HCT116 (cell line): ENCODE measurements at places on chromosomes 1 and 21. TPM values are rescaled to one million over a fixed set of nuclear protein-coding genes. Genes with fewer than 3 reads are reported as not detected.

DNA sequence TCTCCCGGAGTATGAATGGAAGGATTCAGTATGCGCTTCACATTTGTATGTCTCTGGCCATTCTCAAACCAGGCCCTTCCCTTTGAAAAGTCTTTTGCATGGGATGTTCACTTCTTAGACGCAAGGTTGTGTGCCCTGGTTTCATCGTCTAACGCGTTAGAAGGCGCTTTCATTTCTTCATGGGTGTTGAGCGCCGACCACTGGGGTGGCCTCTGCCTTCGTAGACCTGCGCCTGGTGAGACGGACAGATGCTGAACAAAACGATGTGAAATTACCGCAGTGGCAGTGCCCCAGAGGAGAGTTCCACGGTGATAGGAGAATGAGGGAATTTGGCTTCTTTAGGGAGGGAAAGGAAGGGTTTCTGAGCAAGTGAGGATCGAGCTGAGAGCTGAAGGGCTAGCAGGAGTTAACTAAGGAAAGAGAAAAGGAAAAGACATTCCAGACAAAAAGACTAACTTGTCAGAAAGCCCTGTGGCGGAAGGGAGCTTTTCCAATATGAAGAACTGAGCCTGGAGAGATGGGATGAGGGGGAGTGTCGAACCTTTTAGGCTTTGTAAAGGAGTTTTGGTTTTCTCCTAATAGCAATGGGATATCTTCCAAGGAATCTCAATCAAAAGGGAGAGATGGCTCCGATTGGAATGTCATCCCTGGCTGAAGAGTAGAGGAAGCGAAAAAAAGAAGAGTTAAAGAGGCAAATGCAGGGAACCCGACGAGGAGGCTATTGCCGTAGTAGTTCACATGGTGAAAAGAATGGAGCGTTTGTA is 951 bp downstream of the GGPS1 start:
- H3K4me3 ChIP-seq = peak overlapping the region; percentile 91
- no peaks in the 10 kb centered on the region for H3K27me3 ChIP-seq
- no peaks in the 10 kb centered on the region for H3K36me3 ChIP-seq
- peak overlapping the region; percentile 82 for H3K27ac ChIP-seq
- H3K4me1 ChIP-seq = peaks cover 22% of the 10 kb centered on the region

DNA sequence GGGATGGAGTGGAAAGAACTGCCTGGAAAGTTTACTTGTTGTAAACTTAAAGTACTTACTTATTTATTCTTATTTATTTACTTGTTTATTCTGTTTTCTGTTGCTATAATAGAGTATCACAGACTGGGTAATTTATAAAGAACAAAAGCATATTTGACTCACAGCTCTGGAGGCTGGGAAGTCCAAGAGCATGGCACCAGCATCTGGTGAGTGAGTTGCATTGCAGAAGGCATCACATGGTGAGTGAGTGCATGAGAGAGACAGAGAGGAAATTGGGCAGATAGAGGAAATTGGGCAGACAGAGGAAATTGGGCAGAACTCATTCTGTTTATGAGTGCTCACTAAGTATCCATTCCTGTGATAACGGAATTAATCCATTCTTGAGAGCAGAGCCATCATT is 11.6 kb upstream of the RGSL1 start:
- H3K27ac ChIP-seq = no peak overlapping the region
- no peak for DNase-seq
- H3K36me3 ChIP-seq = no peaks in the 10 kb centered on the region
- no peak overlapping the region for H3K4me3 ChIP-seq

GRCh38 chr1:31183126-31183525 is 56.6 kb downstream of the NKAIN1 start:
- DNase-seq = no peak
- peaks cover 18% of the 10 kb centered on the region for H3K4me1 ChIP-seq
- peaks cover 3% of the 10 kb centered on the region; the same call in 1 of the 2 replicates for H3K27me3 ChIP-seq
- no peak overlapping the region for H3K4me3 ChIP-seq
- H3K36me3 ChIP-seq = no peaks in the 10 kb centered on the region

PGLYRP3 gene
- total RNA-seq = not detected

- H3K27me3 ChIP-seq = no peaks in the 10 kb centered on the region
- DNase-seq = no peak
- no peaks in the 10 kb centered on the region for H3K36me3 ChIP-seq
Measured at GRCh38 chr1:234589854-234590620, 19.9 kb downstream of the IRF2BP2 start.

- H3K4me1 ChIP-seq = no peaks in the 10 kb centered on the region
- no peaks in the 10 kb centered on the region for H3K36me3 ChIP-seq
- DNase-seq = no peak
- H3K27ac ChIP-seq = no peak overlapping the region
- no peak overlapping the region for H3K4me3 ChIP-seq
Measured at GRCh38 chr1:23875382-23875781, 7.3 kb upstream of the FUCA1 start.

- H3K27ac ChIP-seq = no peak overlapping the region
- no peaks in the 10 kb centered on the region for H3K36me3 ChIP-seq
- H3K4me1 ChIP-seq = peaks cover 5% of the 10 kb centered on the region; the same call in 1 of the 2 replicates
Measured at GRCh38 chr1:114831276-114831994, 23.2 kb upstream of the SYCP1 start.

JAM2 gene
- total RNA-seq = 0.15 TPM

DNA sequence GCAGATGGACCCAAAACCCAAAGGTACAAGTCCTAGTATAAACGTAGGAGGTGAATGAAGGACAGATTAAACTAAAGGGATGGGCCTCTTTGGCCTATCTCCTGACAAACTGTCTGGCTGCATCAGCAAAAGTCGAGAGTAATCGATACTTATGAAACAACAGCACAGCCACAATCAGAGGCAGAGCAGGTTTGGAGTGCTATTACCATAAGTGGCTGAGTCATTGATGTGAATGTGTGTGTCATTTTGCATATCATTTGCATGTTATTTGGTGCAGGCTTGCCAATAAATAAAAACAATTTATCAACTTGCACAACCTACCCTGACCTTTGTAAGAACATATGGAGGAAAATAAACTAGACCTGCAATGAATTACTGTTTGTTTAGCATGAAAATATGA is 283.1 kb downstream of the NUF2 start:
- H3K27ac ChIP-seq = no peak overlapping the region
- no peak for DNase-seq
- H3K36me3 ChIP-seq = no peaks in the 10 kb centered on the region
- no peak overlapping the region for H3K4me3 ChIP-seq
- no peaks in the 10 kb centered on the region for H3K4me1 ChIP-seq

DNA sequence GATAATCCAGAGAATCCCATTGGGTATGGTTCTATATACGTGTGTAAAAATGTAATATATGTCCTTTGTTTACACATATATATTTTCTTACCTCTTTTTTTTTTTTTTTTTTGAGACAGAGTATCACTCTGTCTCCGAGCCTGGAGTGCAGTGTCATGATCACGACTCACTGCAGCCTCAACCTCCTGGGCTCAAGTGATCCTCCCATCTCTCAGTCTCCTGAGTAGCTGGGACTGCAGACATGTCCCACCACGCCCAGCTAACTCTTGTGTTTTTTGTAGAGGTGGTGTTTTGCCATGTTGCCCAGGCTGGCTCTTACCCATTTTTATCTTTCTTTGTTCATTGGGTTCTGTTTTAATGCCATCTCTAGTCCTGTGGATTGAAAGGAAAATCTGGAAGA is 59.5 kb downstream of the ZBTB17 start:
- H3K36me3 ChIP-seq = peaks cover 22% of the 10 kb centered on the region
- H3K4me3 ChIP-seq = no peak overlapping the region

MYOC gene
- not detected for total RNA-seq

DNA sequence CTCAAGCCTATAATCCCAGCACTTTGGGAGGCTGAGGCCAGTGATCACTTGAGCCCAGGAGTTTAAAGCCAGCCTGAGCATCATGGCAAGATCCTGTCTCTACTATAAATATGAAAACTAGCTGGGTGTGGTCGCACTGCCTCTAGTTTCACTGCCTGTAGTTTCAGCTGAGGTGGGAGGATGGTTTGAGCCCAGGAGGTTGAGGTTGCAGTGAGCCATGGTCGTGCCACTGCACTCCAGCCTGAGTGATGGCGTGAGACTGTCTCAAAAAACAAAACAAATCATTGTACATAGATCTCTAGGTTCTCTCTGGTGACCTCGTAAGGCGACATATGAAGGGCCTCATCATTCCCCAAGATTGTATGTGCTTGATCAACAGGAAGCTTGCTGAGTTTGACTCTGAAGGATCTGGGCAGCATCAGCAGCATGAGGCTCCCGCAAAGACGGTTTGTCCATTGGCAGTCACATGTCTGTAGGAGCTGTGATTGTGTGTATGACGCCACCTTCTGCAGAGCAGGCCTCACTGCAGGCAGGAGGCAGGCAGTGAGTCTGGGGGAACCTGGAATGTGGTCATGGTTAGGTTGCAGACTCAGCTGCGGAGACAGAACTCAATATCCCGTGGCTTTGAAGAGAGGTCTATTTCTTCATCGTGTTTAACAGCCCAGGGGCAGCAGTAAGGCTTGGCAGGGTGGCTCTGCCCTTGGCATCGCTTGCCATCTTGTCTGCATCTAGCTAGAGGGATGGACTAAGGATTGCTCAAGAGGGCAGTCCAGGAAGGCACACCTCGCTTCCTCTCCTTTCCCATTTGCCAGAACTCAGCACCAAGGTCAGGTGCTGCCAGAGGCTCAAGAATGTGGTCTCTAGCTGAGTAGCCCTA is 14.0 kb downstream of the ATP5PO start:
- no peak overlapping the region for H3K27ac ChIP-seq
- DNase-seq = peak; percentile 38
- no peaks in the 10 kb centered on the region for H3K4me1 ChIP-seq
- no peak overlapping the region for H3K4me3 ChIP-seq
- H3K36me3 ChIP-seq = peaks cover 24% of the 10 kb centered on the region; the same call in 1 of the 2 replicates

- no peak for DNase-seq
- H3K27ac ChIP-seq = no peak overlapping the region
- H3K4me1 ChIP-seq = peaks cover 6% of the 10 kb centered on the region
- H3K27me3 ChIP-seq = no peaks in the 10 kb centered on the region
- H3K4me3 ChIP-seq = no peak overlapping the region
Measured at GRCh38 chr1:150148837-150149270, 862 bp upstream of the PLEKHO1 start.

DNA sequence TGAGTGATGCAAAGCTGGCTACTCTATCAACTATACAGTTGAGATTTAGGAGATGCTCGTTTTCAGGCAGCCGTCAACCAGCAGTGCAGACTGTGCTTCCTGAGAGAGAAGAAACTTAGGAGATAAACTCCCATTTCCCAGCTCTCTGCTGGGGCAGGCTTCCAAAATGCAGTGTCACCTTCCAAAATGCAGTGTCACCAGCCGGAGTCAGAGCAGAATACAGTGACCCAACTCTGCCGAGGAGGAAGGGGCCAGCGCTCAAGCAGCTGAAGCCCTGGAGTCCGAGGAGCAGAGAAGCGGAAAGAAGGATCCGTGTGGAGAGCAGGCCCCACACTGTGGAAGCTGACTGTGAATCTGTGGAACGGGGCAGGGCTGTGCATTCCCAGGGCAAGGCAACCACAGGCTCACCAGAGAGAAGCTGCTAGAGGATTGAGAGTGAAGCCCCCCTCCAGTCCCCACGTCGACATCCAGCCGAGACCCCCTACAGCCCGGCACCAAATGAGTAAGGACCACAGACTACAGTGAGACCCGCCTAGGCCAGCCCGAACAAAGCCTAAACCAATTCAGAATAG is 703 bp upstream of the KRTAP12-1 start:
- H3K4me3 ChIP-seq = no peak overlapping the region
- no peaks in the 10 kb centered on the region for H3K4me1 ChIP-seq
- H3K27ac ChIP-seq = no peak overlapping the region
- H3K36me3 ChIP-seq = no peaks in the 10 kb centered on the region

DNA sequence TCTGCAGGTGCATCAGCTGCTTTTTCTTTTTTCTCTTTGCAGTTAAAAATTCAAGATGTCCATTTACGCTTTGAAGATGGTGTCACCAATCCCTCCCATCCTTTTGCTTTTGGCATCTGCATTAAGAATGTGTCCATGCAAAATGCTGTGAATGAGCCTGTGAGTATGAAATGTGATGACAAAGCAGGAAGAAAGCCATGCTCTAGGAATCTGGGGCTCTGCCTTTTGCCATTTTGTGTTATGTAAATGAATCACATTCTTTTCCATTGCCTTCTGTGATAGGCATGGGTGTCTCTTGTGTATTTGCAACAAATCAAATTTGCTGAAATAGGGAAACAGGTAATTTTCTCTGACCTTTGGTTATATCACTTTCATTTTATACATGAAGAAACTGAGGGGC is 19.4 kb downstream of the VPS13D start:
- no peak overlapping the region for H3K4me3 ChIP-seq
- DNase-seq = no peak
- no peaks in the 10 kb centered on the region for H3K27me3 ChIP-seq
- peaks cover 16% of the 10 kb centered on the region for H3K36me3 ChIP-seq

DNA sequence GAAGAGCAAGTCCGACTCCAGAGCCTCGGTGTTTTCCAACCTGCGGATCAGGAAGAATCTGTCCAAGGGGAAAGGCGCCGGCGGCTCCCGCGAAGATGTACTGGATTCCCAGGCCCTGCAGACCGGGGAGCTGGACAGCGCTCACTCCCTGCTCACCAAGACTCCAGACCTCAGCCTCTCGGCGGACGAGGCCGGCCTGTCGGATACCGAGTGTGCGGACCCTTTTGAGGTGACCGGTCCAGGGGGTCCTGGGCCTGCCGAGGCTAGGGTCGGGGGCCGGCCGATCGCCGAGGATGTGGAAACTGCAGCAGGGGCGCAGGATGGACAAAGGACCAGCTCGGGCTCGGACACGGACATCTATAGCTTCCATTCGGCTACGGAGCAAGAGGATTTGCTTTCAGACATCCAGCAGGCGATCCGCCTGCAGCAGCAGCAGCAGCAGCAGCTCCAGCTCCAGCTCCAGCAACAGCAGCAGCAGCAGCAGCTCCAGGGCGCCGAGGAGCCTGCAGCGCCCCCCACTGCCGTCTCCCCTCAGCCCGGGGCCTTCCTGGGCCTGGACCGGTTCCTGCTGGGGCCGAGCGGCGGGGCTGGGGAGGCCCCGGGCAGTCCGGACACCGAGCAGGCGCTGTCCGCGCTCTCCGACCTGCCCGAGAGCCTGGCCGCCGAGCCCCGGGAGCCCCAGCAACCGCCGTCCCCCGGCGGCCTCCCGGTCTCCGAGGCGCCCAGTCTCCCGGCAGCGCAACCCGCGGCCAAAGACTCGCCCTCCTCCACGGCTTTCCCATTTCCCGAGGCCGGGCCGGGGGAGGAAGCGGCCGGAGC is 827 bp downstream of the FMN2 start:
- H3K4me1 ChIP-seq = no peaks in the 10 kb centered on the region
- no peak overlapping the region for H3K27ac ChIP-seq
- DNase-seq = no peak
- H3K4me3 ChIP-seq = no peak overlapping the region
- H3K36me3 ChIP-seq = no peaks in the 10 kb centered on the region

DNA sequence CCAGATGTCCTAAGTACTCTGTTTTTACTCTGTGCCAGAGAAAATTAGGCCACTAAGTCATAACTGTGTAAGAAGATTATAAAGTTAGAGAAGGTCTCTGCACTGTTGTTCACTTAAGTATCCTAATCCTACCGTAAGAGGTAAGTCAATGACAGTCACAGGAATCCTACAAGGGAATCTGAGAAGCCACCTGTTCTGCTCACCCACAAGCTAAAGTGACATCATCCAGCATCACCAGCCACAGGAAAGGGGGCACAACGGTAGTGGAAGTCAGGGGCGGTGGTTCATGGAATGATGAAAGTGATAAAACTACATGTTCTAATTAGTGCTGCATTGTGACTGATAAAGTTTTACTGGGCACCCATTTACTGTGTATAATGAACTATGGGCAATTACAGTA is 92.7 kb downstream of the PLD5 start:
- DNase-seq = no peak
- no peaks in the 10 kb centered on the region for H3K36me3 ChIP-seq
- H3K4me3 ChIP-seq = no peak overlapping the region
- no peaks in the 10 kb centered on the region for H3K27me3 ChIP-seq
- H3K27ac ChIP-seq = no peak overlapping the region

FAAH gene
- total RNA-seq = 24.8 TPM

LINGO4 gene
- total RNA-seq = not detected
